ENCODE measurements at places on chromosomes 3 and 15. TPM values are rescaled to one million over a fixed set of nuclear protein-coding genes. Genes with fewer than 3 reads are reported as not detected.

GRCh38 chr3:125156456-125156855 is 56.1 kb downstream of the SLC12A8 start:
- no peak overlapping the region for H3K27ac ChIP-seq
- no peak overlapping the region for H3K4me3 ChIP-seq

DNA sequence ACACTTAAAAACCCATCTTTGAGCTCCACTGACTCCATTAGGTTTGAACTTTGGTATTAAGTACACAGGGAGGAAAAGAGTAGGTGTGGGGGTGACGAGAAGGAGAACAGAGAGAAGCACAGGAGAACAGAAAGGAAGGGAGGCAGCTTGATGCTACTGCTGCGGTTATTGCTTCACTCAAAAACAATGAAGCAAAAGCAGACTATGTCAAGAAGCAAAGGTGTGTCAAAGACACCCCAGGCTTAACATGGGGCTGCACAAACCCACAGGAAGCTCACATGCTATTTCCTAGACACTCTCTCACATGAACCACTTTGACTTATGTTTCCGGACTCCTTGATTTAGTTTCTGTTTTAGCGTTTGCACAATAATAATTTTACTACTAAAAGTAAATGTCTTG is 961.0 kb upstream of the CFAP20DC start:
- H3K27ac ChIP-seq = peak overlapping the region; percentile 99

GRCh38 chr3:68060191-68060590 is 405.8 kb upstream of the SUCLG2 start:
- H3K36me3 ChIP-seq = peaks cover 22% of the 10 kb centered on the region
- DNase-seq = no peak
- peak overlapping the region; percentile 62 for H3K27ac ChIP-seq

RAB8B gene
- 111 TPM for total RNA-seq

DNA sequence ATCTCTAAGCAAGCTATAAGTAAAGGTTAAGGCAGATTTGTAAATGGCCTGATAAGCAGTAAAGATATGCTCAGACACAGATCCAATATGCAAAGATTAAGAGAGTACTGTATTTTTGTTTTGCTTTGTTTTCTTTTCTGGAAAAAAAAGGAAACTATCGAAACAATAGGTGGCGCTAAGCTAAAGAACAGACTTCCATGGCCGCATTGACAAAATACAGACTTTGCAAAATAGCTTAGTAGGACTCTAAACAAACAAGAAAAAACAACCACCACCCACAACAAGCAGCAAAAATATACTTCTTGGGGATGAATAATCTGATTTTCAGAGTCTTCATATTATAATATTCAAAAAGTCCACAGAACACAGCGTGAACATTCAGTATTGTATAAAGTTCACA is 758.4 kb upstream of the ROBO1 start:
- H3K27ac ChIP-seq = no peak overlapping the region
- no peak for DNase-seq
- no peak overlapping the region for H3K4me3 ChIP-seq

DNA sequence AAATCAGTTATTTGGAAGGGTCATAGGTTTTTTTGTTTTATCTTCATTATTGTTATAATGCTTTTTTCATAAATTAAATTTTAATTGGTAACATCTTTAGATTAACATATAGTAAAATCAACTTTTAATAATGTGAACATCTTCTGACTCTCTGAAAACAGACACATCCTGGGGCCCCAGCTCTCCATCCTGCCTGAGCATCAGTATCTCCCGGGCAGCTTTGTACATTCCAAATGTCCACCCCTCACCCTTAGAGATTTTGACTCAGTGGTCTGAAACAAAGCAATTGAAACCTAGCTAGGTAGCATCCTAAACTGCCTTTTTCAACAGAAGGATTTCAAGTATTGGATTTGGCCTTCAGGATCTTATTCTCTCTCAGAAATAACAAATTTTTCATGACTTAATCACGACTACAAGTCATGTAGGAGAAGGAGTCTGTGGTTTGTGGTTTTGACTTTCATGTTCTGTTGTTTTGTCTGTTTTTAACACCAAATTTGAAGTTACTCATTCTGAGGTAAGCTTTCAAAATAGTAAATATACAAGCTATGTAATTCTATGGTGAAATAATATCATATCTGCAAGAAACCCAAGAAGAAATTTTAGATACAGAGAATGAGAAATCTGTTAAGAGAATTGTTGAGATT is 147.3 kb upstream of the UBE2E2 start:
- no peak overlapping the region for H3K27ac ChIP-seq
- no peaks in the 10 kb centered on the region for H3K27me3 ChIP-seq
- H3K36me3 ChIP-seq = no peaks in the 10 kb centered on the region
- H3K4me1 ChIP-seq = peaks cover 8% of the 10 kb centered on the region
- H3K4me3 ChIP-seq = no peak overlapping the region

ABHD2 gene
- 62.8 TPM for total RNA-seq

DNA sequence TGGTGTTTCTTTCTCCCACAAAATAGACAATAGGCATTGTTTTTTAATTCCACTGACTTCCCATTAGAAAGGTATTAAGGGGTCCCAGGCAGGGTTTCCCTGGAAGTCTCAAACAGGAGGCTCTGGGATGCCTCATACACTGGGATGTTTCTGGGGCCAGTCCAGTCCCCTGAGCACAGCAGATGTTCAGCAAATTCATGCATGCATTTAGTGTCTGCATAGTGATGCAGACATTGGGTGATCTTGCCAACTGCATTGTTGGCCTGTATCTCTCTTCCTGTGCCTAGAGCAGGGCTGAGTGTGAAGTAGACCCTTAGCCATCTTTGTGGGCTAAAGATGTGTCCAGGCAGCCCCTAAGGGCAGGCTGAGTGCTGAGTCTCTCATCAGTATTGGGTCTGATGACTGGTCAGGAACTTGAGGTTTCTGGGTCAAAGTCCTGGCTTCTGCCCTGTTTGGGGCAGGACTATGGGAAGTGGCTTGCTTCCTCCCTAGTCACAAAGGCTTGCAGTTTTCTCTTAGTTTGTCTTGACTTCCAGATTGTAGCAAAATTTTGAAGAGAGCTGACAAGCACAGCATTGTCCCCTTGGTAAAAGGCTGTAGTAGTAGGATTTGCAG is 56.5 kb downstream of the BSN start:
- no peak overlapping the region for H3K27ac ChIP-seq
- no peaks in the 10 kb centered on the region for H3K4me1 ChIP-seq
- H3K27me3 ChIP-seq = peaks cover 4% of the 10 kb centered on the region

DNA sequence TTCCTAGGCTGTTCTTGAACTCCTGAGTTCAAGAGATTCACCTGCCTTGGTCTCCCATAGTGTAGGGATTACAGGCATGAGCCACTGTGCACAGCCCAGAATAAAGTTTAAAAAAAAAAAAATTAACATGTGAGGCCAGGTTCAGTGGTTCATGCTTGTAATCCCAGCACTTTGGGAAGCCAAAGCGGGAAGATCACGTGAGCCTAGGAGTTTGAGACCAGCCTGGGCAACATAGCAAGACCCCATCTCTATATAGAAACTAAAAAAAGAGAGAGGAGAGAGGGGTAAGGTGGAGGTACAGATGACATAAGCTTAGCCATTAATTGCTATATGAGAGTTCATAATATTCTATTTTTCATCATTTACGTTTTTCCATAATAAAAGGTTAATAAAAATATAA is 21.5 kb downstream of the ZNF148 start:
- DNase-seq = no peak
- peaks cover 29% of the 10 kb centered on the region for H3K36me3 ChIP-seq
- H3K27me3 ChIP-seq = no peaks in the 10 kb centered on the region
- H3K4me1 ChIP-seq = peaks cover 51% of the 10 kb centered on the region

PLA2G4E gene
- total RNA-seq = not detected

Data from activated naive CD8-positive, alpha-beta T cell treated with anti-CD3 and anti-CD28 coated beads, Interleukin-2, amount 10 ng/mL, durations not matched to agents 7 days and 5 days (primary cell).